Kidney (tissue), 22 donors: ENCODE measurements at places on chromosomes 4 and X. TPM values are rescaled to one million over a fixed set of nuclear protein-coding genes. Genes with fewer than 3 reads are reported as not detected.

GYPB gene
- polyA plus RNA-seq: not detected

STAG2 gene
- polyA plus RNA-seq: 18.2 TPM

CXCL1 gene
- 6.4 TPM for polyA plus RNA-seq

SPOCK3 gene
- polyA plus RNA-seq: 0.84 TPM

SULT1E1 gene
- polyA plus RNA-seq: 0.28 TPM

TMEM144 gene
- 3.3 TPM for polyA plus RNA-seq

GRID2 gene
- polyA plus RNA-seq: not detected

F11 gene
- polyA plus RNA-seq: 15.7 TPM

ACOT9 gene
- 24.9 TPM for polyA plus RNA-seq

MTNR1A gene
- polyA plus RNA-seq: not detected

TRPC5OS gene
- polyA plus RNA-seq: 0.13 TPM

PDS5A gene
- 13.1 TPM for polyA plus RNA-seq

GRCh38 chr4:57490520-57491255, 380.5 kb upstream of the IGFBP7 start:
- DNase-seq: no peak

- DNase-seq: no peak
Measured at GRCh38 chr4:19809989-19810388, 441.7 kb upstream of the SLIT2 start.

DNA sequence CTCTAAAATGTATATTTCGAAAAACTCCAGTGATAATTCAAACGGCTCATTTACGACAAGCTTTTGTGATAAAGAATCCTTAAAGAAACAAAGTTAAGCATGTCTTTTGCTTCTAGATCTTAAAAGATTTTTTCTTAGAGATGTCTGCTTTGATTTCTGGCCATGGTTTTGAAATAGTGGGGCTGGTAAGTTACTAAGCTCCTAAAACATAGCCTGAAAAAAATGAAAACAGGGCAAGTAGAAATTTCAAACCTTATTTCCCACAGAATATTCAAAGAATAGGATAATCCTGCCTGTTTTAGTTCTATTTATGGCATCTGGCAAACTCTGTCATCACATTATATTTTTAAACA, 318.3 kb downstream of the ARHGAP24 start:
- DNase-seq: peak; percentile 65

DNA sequence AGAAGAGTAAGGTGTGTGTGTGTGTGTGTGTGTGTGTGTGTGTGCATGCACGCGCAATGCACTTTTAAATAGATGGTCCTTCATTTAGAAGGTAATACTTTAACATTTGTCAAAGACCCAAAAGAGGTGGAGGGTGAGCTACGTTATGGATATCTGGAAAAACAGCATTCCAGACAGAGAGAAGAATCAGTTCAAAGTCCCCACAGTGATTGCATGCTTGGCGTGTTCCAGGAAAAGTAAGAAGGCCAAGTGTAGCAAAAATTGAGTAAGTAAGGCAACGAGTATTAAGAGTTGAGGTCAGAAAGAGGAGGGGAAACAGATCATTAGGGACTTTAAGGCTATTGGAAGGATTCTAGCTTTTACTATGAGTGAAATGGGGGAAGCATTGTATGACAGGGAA, 21.9 kb upstream of the GABRE start:
- no peak for DNase-seq

- no peak for DNase-seq
Measured at GRCh38 chrX:39757971-39758370, 339.8 kb downstream of the BCOR start.

DNA sequence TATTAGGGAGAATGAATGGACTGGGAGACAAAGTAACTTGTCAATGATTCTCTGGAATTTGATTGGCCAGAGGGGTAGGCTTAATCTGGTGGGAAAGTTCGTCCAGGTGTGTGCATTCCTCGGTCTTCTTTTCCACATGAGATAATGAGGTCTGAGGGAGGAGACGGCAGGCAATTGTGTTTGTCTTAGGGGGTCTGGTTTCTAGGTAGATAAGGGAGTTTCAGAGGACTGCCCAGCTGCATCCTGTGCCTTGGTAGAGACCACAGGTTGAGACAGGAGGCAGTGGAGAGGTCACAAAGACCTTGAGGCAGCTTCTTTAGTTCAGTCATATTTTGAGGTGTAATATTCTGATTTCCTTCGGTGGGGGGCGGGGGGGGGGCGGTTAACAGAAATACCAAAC, 4.3 kb downstream of the MGST2 start:
- no peak for DNase-seq

GRCh38 chrX:39835776-39836175, 262.0 kb downstream of the BCOR start:
- no peak for DNase-seq

GRCh38 chr4:77155631-77156452, 1.2 kb upstream of the CCNG2 start:
- DNase-seq: peak; percentile 46

- DNase-seq: no peak
Measured at GRCh38 chrX:940691-941090, 271.8 kb downstream of the CRLF2 start.

- DNase-seq: peak; percentile 39
Measured at GRCh38 chr4:3870567-3870962, 104.4 kb downstream of the ADRA2C start.

GRCh38 chr4:75924309-75924827, 16.4 kb downstream of the NAAA start:
- DNase-seq: no peak

GRCh38 chrX:4690521-4690920, 977.1 kb upstream of the PRKX start:
- DNase-seq: no peak

DNA sequence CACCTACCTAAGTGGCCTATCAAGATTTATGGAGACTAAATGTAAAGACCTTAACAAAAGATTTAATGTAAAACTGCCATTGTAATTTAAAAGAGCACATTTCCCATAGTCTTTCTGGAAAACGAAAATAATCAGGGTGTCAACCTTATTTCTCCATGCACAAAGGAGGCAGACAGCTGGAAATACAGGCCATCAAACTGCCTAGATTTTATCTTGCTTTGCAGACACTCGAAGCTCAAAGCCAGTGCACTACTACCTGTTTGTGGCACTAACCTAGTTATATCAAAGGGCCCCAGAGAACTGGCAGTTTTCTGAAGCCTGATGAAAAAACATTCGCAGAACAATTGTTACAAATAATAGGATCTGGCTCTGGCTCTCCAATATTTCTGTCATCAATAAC, 863.9 kb downstream of the STPG2 start:
- no peak for DNase-seq

- DNase-seq: no peak
Measured at GRCh38 chrX:121114691-121115090, 67.3 kb downstream of the GLUD2 start.

DNA sequence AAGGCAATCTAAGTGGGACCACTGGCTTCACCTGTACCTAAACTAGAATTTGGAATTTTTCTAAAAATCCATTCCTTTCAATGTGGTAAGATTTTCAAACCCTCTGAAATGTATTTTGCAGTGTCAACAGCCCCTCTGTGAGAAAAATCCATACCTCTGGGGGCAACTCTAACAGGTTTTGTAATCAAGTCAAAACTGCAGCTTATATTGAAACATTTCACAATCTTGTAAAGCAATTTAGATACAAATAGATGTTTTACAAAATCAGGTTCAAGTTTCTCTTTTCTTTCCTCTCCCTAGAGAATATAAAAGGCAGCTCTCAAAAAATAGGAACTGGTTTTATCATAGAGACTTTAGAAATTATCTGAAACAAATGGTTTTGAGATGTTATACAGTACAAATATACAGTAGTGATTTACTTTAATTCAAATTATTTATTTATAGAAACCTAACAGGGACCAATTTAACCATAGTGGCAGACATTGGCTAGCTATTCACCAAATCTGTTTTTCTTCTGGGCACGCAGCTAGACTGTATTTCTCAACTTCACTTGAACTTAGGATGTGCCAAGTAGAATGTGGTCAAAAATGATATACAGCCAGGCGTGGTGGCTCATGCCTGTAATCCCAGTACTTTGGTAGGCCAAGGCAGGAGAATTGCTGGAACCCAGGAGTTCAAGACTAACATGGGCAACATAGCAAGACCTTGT, 36.3 kb upstream of the SPINK2 start:
- no peak for DNase-seq

- no peak for DNase-seq
Measured at GRCh38 chr4:73600954-73601353, 19.3 kb downstream of the RASSF6 start.

DNA sequence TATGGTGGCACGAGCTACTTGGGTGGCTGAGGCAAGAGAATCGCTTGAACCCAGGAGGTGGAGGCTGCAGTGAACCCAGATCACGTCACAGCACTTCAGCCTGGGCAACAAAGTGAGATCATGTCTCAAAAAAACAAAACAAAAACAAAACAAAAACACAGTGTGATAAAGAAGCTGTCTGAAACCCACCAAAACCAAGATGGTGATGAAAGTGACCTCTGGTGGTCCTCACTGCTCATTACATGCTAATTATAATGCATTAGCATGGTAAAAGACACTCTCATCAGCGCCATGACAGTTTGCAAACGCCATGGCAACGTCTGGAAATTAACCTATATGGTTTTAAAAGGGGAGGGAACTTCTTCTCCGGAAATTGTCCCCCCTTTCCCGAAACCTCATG, 29.4 kb upstream of the OPHN1 start:
- no peak for DNase-seq

GRCh38 chr4:154578919-154579318, 11.6 kb downstream of the FGA start:
- no peak for DNase-seq

GRCh38 chr4:44722001-44722400, 4.4 kb downstream of the GNPDA2 start:
- no peak for DNase-seq

DNA sequence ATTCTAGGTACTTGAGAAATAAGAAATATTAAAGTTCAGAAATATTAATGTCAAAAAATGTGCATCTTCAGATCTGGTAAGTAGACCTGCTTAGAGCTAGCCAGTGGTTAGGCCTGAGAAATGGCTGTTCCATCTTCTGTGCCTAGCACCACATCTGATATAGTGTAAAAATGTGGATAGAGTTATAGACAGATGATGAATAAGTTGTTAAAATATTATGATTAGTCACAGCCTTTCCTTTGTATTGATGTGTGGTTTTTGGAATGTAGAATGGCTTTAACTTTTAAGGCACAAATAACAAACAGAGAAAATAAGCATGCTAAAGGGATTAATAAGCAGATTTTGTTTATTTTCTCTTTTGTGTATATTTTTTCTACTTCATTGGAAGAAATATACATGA, 133.5 kb upstream of the NUDT6 start:
- DNase-seq: no peak

- no peak for DNase-seq
Measured at GRCh38 chrX:38206036-38206435, 14.6 kb downstream of the SRPX start.

- peak; percentile 89 for DNase-seq
Measured at GRCh38 chrX:2608638-2609430, 82.3 kb upstream of the CD99 start.

- no peak for DNase-seq
Measured at GRCh38 chr4:78354782-78355181, 196.8 kb upstream of the ANXA3 start.

- no peak for DNase-seq
Measured at GRCh38 chrX:84865113-84865512, 138.6 kb upstream of the APOOL start.

DNA sequence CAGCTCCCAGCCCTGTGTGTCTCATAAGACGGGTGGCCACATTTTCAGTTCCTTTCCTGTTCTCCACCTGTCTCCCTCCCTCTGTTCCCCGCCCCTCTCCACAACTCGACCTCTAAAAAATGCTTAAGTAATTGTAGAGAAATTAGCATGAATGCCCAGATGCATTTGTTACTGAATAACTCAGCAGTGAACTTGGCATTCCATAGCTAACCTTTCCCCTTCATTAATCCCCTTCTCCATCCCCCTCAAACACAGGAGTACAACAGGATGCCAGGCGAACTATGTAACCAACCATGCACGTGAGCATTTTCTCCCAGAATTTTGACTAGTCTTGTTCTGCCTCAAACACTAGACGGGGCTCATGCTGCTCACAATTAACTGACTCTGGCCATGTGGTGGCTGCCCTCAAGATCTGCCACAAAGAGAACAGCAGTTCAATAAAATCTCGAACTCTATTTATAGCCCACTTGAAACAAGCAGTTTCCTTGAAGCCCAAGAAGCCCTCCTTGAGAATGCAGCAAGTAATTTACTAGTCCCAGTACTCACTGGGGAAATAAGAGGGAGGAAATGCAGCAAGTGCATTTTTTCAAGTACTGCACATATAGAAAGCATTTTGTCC, 351.2 kb downstream of the ARHGAP24 start:
- DNase-seq: peak; percentile 98

- DNase-seq: no peak
Measured at GRCh38 chr4:51931461-51931860, 88.5 kb downstream of the DCUN1D4 start.

- no peak for DNase-seq
Measured at GRCh38 chr4:53489279-53489889, 101.9 kb downstream of the LNX1 start.

GRCh38 chrX:131747173-131747572, 203.3 kb downstream of the OR13H1 start:
- DNase-seq: peak; percentile 94

- DNase-seq: no peak
Measured at GRCh38 chr4:52017814-52018213, 2.3 kb downstream of the LRRC66 start.

DNA sequence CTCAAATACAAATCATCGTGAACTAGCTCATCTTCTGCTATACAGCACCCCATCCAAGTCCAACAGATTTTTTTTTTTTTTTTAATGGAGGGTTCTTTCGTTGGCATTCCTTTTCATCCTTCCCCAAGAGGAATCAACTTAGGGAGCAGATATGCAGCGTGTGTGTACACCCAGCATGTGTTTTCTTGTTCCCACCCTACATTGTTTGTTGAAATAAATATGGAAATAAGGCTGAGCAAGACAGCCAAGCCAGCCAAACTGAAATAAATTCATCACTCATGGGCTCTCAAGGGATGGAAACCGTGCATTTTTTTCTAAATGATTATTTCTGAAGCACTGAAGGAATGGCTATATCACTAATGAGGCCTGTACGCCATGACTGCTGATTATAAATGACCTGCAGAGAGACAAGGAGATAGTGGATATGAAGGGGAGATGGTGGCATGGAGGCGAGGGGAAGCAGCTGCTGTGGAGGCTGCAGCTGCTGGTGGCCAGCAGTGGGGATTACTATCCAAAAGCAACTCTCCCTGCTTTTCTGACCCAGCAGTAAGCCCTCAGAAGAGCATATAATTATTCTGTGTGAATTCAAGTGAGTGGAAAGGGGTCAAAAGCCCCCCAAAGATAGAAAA, 173.9 kb downstream of the MGST2 start:
- no peak for DNase-seq

- DNase-seq: no peak
Measured at GRCh38 chr4:123390846-123391456, 5.6 kb upstream of the SPRY1 start.

DNA sequence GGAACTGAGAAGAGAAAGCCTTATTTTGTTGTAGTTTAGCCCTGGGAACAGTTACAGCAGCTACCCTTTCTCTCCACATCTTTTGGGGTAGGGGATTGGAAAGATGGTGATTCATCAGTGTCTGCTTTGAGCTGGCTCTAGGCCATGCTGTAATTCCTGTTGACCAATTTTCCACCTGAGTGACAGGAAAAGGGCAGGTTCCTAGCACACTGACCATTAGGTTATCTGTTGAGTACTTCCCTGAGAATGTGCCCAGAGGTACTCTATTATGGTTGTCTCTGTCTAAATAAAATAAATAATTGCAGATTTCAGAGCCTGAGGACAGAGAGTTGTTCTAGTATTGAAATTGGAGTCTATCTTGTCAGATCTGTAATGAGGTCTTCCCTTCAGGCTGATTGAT, 109.0 kb downstream of the ENOX2 start:
- no peak for DNase-seq

- DNase-seq: no peak
Measured at GRCh38 chrX:9459186-9459748, 5.6 kb upstream of the TBL1X start.
